Nasal cavity respiratory epithelium epithelial cell of viscerocranial mucosa (primary cell): ENCODE measurements at places on chromosomes 4 and X. TPM values are rescaled to one million over a fixed set of nuclear protein-coding genes. Genes with fewer than 3 reads are reported as not detected.

Gene PPP1R2C
- not detected in 2 replicates for total RNA-seq

Gene MAGEB4
- not detected in 2 replicates for total RNA-seq

Gene TEX13C
- not detected in 2 replicates for total RNA-seq

Gene AFF2
- 0.14 TPM in 1 of 2 replicates, not detected in the other for total RNA-seq

Gene TBC1D14
- total RNA-seq: 139 and 151 TPM in 2 replicates

Gene F8A3
- total RNA-seq: 0.34 and 1.4 TPM in 2 replicates

Gene CLCN4
- 1.4 and 9.3 TPM in 2 replicates for total RNA-seq

Gene ARSJ
- total RNA-seq: 22.2 and 31.0 TPM in 2 replicates

Gene AVPR2
- not detected in 2 replicates for total RNA-seq

Gene MAGEB17
- not detected in 2 replicates for total RNA-seq

Gene GUCY1B1
- total RNA-seq: 1.4 and 2.7 TPM in 2 replicates

Gene GTPBP6
- total RNA-seq: 46.1 and 47.7 TPM in 2 replicates

Gene ERAS
- not detected in 2 replicates for total RNA-seq

Gene SHROOM4
- 0.34 and 2.8 TPM in 2 replicates for total RNA-seq

Gene PABPC1L2A
- total RNA-seq: not detected in 2 replicates

Gene GAGE12H
- total RNA-seq: not detected in 2 replicates

Gene SLIT2
- 0.43 and 4.1 TPM in 2 replicates for total RNA-seq

Gene KCND1
- total RNA-seq: under 0.01 and 0.93 TPM in 2 replicates

Gene CABS1
- not detected in 2 replicates for total RNA-seq

Gene GYPB
- not detected in 2 replicates for total RNA-seq

Gene UGT2B15
- not detected in 2 replicates for total RNA-seq

Gene KIAA1210
- total RNA-seq: not detected in 2 replicates

Gene TXK
- total RNA-seq: 0.34 and 0.57 TPM in 2 replicates
